ENCODE measurements at places on chromosomes 16 and 17.

GRCh38 chr17:72338847-72339790 lies 218.3 kb downstream of the SOX9 start:
- DNase-seq: no peak

- DNase-seq: peak; percentile 22
Measured at GRCh38 chr16:89410794-89411309, 79.5 kb downstream of the ANKRD11 start.

GRCh38 chr17:40564883-40565768 lies at the start of gene CCR7:
Gene CCR7, minus strand, starts transcription at chr17:40565472. Its CDS starts 63 bp downstream, at chr17:40565409.
- peak; percentile 89 for DNase-seq

DNA sequence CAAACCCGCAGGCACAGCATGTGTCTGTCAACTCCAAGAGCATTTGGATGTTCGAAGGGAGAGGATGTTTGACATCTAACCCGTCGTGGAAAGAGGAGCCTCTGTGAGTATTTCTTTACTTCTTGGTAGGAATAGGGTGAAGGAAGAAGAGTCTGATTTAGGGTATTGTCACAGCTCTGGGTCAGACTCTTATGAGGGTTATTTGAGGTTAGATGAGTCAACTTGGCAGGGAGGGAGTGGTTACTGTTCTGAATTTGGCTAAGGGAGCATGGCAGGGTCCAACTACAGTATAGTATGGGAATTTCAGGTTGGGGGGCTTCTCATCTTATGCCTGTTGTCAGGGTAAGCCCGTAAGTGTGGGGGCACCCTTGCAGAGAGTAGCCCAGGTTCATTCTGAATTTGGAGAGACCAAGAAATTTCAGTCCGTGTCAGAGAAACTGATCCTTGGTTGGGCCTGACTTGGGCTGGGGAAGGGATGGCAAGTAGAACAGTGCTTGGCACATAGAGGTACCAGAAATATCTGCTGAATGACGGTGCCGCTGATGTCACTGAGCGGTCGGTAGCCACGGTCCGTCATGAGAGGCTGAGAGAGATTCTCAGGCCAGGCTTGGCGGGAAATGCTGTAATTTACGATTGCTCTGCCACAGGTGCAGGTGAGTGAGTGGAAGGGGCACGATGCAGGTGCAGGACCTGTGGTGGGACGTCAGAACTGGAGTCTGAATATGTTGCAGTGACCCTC lies 43.2 kb downstream of the MYH3 start:
- no peak for DNase-seq

DNA sequence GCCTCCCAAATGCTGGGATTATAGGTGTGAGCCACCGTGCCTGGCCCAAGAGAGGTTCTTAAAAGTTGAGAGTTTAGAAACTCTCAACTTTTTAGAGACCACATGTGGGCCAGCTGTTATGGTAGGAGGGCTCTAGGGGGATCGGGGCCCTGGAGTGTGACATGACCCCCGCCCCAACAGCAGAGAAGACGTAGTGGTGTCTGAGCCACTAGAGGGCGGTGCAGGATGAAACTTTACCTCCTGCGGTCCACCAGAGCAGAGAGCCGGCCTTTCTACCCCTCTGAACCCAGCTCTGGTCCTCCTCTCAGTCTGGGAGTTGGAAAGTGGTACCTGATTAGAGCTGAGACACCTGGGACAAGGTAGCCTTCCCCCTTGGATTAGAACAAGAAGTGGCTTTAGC lies 7.4 kb downstream of the CDK5RAP3 start:
- DNase-seq: peak; percentile 67

- DNase-seq: no peak
Measured at GRCh38 chr17:27475070-27475673, 18.9 kb downstream of the KSR1 start.

DNA sequence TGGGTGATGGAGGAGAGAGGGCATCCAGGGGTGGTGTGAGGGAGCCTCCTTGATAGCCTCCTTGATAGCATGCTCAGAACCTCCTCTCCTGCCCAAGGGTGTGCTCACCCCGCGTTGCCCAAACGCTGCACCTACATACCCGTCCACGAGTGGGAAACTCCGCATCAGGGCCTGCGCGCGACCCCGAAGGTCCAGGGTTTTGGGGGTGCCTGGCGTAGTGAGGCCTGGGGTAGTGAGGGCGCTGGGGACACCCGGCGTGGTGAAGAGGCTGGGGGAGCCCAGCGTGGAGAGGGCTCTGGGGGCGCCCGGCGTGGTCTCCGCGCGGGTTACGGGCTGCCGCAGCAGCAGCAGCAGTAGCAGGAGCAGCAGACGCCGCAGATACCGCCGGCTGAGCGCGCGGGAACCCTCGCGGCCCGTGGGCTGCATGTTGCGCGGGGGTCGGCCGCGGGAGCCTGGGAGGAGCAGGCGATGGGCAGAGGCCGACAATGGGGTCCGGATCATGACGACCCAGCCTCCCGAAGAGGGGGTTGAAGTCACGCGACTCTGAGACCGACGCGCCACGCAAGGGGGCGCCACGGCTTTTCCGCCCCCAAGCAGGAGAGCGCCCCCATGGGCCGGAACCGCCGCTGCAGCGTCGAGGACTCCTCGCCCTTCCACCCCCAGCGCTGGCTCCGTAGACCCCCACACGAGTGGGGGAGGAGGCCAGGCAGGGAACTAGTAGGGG lies at the start of gene DPEP3:
DPEP3 (minus strand) TSS at position 545 of the 724 bp plus-strand sequence; CDS start at position 426, 119 bp downstream.
- no peak for DNase-seq

GRCh38 chr17:30921544-30922196 lies at the start of gene ADAP2:
Gene ADAP2, plus strand, starts transcription at chr17:30921945. Its CDS starts 70 bp downstream, at chr17:30922015.
- no peak for DNase-seq

- no peak for DNase-seq
Measured at GRCh38 chr17:79864147-79864546, 24.9 kb upstream of the CBX4 start.

DNA sequence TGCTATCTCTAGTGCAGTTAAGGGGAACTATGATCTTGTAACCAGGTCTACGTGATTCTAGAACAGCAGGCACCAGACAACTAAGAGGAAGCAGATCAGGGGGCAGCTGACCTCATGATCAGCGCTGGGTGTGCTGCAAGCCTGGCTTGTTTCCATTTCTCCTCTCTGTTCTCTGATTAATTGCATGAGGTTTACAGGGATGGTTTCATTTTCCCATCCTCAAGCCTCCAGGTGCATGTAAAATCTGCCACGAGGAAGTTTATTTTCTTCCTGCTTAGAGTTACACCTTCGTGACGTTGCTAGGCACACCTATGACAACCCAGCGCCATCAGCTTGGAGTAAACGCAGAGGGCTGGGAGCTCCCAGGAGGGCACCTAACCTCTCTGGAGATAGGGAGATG lies 4.3 kb upstream of the NUPR1 start:
- DNase-seq: no peak

GRCh38 chr16:89958068-89958467 lies 9.5 kb downstream of the DEF8 start:
- DNase-seq: no peak

DNA sequence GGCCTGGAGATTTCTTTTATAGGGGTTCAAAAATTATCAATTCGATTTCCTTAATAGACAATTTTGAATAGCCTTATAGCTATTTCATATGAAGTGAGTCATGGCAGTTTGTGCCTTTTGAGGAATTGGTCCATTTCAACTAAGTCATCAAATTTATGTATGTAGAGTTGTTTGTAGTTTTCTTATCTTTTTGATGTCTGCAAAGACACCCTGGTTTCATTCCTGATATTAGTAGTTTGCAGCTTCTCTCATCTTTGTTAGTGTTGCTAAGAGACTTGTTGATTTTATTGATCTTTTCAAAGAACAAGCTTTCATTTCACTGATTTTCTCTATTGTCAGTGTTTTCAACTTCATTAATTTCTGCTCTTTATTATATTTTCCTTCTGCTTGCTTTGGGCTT lies 44.2 kb downstream of the N4BP1 start:
- no peak for DNase-seq

DNA sequence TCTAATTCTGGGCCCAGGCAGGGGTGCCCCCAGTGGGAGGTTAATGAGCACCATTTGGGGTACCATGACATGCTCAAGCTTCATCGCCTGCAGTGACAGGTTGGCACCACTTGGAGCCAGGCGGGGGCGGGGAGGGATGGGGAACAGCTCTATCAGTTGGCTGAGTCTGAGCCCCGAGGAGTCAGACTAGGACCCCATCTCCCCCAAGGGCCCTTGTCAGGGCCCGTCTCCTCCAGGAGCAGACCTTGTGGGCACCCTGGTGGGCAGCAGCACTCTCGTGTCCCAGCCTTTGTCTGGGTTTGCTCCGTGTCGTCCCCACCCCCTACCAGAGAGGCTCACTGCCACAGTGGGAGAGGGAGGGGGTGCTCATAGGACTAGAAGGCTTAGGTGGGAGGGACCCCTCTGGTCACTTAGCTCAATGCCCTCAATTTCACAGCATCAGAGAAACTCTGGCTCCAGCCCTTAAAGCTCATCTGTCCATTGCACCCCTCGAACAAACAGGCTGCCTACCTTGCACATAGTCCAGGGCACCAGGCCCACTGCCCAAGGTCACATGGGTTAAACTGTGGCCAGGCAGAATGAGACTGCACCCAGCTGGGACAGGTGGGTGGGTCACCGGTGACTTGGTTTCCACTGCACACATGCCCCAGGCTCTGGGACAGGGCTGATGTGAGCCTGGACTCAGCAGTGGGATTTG lies 4.1 kb downstream of the PPP1R9B start:
- no peak for DNase-seq

GRCh38 chr17:47603830-47604597 lies 45.7 kb upstream of the KPNB1 start:
- no peak for DNase-seq

GRCh38 chr17:72305472-72305871 lies 184.7 kb downstream of the SOX9 start:
- DNase-seq: no peak

DNA sequence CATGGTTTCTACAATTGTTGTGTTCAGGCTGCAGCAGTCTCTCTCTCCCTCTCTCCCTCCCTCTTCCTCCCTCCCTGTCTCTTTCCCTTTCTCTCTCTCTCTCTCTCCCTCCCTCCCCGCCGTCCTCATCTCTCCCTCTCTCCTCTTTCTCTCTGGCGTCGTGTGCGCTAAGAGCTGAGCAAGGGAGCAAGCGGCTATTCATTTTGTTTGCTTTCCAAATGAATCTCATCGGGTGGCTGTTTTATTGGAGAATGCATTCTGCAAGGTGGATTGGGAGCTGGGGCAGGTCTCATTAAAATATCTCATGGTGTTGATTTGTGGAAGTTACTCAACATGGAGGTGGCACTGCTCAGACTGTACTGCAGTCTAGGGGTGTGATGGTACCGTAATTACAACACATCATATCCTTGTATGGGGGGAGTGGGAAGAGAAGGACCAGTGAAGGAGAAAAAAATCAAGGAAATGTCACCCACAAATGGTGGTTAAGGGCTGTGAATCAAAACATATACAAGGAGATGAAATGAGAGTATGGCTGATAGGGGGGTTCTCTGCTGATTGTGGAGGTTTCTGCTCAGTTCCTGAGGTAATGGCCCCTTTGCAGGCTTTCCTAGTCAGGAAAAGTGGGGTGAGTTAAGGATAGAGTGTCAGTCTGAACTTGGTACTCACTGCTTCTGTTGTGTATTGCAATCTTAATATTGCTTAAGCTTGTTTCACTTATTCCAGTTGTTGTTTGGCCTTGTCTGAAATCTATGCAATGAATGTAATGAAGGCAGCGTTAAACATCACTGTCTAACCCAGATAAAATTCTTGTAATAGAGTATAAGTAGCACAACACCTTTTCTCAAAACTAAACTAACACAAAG lies 2.7 kb downstream of the MSL1 start:
- DNase-seq: no peak

DNA sequence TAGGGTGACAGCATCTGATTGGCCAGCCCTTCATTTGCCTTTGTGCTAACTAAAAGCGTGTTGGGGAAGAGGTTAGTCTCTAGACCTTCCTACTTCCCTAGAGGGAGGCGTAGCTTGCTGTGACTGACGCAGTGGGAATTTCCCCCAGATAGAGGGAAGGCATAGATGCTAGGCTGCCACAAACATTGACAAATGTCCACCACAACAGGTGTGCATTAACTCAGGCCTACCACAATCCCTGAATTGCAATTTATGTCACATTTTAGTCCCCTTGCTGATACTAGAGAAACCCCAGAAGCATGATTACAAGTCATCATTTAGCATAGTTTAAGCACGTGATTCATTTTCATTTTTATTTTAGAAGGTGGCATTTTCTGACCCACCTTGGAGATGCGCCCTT lies 76.3 kb upstream of the WSB1 start:
- DNase-seq: no peak

DNA sequence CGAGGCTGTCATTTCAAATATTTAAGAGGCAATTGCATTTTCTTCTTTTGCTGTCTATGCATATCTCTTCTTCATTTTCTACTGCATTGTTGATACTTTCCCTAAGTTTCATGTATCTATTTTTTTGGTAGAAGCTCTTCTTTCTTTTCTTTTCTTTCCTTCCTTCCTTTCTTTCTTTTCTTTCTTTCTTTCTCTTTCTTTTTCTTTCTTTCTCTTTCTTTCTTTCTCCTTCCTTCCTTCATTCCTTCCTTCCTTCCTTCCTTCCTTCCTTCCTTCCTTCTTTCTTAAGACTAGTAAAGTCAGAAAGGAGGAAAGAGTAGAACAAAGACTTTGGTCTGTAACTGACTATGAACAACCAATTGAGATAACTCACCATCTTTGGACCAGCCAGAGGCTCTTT lies 33.9 kb downstream of the MRC2 start:
- DNase-seq: no peak

- DNase-seq: no peak
Measured at GRCh38 chr16:83762141-83762991, 45.4 kb upstream of the HSBP1 start.

DNA sequence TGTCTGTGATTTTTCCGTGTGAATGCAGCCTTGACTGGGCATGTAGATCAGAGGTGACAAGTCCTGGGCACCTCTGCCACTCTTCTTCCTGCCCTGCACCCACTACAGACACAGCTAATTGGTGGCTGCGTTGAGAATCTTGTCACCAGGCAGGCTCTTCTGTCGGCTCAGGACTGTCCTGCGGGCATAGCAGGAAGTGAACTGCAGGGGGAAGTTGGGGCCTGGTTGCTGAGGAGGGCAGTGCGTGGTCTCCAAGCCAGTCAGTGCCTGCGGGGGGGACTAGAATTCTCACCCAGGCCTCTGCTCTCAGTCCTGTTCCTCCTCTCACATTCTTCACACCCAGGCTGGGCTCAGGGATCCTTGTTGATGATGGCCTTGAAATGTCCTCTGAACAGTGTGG lies 50.5 kb downstream of the JPH3 start:
- no peak for DNase-seq

DNA sequence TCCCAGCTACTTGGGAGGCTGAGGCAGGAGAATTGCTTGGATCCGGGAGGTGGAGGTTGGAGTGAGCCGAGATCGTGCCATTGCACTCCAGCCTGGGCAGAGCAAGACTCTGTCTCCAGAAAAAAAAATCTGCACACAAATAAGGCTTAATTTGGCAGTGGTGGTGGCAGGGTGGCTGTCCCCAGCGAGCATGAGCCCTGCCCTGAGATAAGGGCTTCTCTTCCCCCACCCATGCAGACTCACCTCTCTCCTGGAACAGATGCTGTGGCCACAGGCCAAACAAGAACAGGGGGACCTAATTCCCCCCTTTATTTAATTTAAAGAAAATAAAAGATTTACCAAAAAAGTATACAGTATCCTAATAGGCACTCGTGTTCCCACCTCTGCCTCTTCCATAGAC lies 157.2 kb downstream of the RAB11FIP4 start:
- DNase-seq: no peak

GRCh38 chr16:67964477-67965131 lies 3.8 kb downstream of the SLC12A4 start:
- no peak for DNase-seq

GRCh38 chr17:51362811-51363585 lies 102.7 kb downstream of the UTP18 start:
- DNase-seq: no peak

- no peak for DNase-seq
Measured at GRCh38 chr16:87877942-87878507, 8.7 kb upstream of the SLC7A5 start.

GRCh38 chr16:49697631-49698452 lies 158.1 kb downstream of the ZNF423 start:
- DNase-seq: no peak
